Foreskin melanocyte (primary cell): ENCODE measurements at places on chromosomes 4 and X.
A peak's percentile ranks its signal among the peaks of the same experiment; 100 is the strongest.

GRCh38 chr4:26466578-26467270 lies 23.6 kb downstream of the CCKAR start:
- DNase-seq, result no peak

DNA sequence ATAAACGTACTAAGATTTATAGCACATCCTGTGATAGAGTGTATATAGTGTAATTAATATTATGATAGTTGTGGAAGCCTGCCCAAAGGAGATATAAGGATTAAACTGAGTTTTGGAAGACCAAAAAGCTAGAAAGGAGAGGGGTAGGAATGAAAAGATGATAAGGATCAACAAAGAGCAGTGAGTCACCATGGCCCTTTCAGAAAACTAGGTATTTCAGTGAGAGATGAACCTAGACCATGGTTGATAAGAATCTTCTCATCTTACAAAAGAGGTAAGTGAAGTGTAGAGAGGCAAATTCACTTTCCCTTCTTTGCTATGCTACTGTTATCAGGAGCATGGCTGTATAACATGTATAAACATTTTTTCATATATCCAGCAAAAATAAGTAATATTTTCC lies 133.8 kb upstream of the PLAC1 start:
- no peak for DNase-seq

- DNase-seq, result no peak
These were observed 34.1 kb downstream of the SORCS2 start for GRCh38 chr4:7226439-7226838.

- no peak for DNase-seq
These were observed 23.4 kb downstream of the L1CAM start for GRCh38 chrX:153862369-153863250.

DNA sequence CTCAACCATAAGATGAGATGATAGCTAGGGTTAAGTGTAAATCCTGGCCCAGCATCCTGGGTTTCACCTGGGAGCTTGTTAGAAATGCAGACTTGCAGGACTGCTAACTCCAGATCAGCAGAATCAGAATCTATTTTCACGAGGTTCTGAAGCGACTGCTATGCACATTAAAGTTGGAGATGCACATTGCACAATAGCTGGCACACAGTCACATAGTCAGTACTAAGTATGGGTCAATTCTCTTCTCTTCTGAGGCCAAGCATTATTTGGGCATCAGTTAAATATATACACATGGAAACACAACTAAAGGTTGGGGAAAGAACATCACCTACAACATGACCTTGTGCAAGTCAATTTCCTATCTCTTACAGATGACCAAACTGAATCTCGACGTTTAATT lies 155.1 kb upstream of the FGF13 start:
- no peak for DNase-seq

DNA sequence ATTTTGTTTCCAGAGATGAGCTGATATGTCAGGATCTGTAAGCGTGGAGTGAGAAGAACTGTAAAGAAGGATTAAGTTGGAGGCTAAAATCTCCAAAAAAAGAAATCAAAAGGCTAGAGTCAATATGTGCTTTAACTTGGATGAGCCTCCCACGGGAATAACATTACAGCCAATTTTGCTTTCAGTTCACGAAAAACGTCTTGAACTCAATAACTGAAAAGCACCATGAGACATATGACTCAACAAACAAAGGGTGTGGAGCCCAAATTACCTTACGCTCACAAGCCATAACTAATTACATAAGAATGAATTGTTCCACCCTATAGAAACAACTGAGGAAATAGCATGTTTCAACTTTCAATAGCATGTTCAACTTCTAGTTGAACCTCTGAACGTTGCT lies 22.3 kb downstream of the TMPRSS11D start:
- DNase-seq, result no peak

DNA sequence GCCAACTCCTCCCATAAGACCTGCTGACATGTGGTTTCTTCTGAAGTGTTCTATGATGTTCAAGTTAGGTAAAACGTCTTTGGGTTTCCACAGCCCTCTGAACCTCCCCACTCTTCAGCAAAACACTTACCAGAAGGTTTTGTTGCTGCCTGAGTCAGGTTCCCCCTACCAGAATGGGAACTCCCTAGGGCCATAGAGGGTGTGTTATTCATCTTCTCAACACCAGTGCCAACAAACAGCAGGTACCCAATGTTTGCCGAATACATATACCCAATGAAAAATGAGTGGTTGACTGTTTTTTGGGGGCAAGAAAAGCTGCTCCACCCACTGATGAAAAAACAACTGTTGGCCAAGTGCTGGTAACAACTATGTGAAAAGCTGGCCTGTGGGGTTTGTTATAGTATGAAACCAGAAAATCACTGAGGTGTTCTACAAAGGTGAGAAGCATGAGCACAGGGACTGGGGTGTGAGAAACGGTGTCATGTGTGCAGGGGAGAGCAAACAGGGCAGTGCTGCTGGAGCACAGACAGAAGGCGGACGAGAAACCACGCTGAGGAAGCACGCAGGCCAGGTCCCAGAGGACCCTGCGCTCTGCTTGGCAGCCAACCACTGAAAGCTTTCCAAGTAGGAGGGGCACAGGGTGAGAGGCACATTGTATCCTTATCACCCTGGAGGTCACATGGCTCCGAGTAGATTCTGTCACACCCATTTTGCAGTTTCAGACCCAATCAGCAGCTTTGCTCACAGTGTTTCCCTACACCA lies 28.8 kb downstream of the ATP8A1 start:
- DNase-seq, result no peak

GRCh38 chr4:2255501-2256155 lies 6.3 kb downstream of the MXD4 start:
- no peak for DNase-seq

DNA sequence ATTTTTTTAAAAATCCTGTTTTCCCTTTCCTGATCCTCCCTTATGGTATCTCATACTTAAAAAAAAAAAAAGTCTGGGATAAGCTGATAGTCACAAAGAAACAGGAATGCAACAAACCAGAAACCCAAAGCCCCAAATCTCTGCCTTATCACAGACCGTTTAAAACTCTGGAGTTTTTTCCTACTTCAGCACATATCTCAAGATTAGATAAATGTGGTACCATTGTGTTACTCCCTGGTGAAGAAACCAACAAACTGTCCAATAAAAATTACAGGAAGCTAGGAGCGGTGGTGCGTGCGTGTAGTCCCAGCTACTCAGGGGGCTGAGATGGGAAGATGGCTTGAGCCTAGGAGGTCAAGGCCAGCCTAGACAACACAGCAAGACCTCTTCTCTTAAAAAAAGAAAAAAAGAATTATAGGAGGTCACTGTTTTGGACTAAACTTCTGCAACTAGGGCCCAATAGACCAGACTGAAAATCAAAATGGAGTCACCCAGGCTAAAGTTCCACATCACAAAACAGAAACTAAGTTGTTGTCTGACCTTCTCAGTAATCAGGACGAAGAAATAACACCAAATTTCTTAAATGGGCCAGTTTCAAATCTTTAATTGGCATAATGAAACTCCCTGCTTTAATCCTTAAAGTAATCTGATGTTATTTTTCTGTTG lies 51.9 kb downstream of the RBM47 start:
- no peak for DNase-seq

DNA sequence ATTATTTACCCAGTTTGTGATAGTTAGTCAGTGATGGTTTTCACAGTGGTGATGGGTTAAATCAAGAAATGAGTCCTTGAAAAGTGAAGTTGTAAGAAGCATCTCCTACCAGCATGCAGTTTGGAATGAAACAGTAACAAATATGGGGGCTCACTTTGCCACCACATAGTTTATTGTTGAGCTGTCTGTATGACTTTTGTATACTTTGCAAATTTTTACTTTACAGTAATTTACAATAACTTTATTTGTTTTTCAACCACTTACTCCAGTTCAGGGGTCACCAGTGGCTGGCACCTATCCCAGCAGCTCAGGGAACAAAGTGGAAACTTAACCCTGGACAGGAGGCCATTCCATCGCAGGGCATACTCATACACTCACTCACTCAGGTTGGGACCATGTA lies 64.5 kb upstream of the ANKRD50 start:
- DNase-seq, result no peak

DNA sequence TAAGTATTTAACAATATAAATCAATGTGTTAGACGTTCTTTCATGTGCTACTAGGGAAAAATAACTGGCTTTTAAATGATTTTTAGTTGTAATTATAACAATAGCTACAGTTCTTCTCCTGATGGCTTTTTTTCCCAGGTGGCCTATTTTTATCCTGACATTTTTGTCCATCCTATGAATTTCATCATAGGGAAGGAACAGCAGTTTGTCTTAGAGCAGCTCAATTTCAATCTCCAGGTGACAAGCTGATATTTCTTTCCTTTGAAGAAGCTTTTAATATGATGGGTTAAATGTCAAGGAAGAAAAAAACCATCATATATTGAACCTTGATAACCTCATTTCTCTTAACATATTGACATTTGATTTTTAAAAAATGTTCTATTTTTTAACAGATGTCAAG lies 163.0 kb upstream of the AGA start:
- no peak for DNase-seq

DNA sequence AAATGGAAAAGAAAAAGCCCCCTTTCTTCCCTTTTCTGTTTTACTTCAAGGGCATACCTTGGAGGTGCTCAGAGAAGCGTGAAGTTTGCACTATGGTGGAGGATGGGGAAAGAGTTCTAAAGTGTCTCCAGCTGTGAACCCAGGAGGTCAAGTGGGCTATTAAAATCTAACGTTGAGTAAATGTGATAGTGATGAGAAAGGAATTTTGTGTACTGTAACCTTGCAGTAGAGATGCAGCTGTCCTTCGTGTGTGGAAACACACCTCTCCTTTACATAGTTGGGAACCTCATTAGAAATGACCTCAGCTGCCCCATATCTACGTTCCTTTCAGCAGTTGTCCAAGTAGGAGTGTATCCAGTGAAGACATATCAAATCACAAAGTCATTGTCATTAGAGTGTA lies 26.5 kb downstream of the ADH5 start:
- DNase-seq, result no peak

DNA sequence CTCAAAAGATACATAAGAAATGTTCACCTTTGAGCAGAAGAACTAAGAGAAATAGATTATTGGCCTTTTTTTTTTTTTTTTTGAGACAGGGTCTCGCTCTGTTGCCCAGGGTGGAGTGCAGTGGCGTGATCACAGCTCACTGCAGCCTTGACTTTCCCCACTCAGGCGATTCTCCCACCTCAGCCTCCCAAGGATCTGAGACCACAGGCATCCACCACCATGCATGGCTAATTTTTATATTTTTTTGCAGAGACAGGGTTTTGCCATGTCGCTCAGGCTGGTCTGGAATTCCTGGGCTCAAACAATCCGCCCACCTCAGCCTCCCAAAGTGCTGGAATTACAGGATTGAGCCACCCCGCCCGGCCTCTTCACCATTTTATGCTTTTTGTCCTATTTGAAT lies 2.9 kb upstream of the TLR6 start:
- no peak for DNase-seq

DNA sequence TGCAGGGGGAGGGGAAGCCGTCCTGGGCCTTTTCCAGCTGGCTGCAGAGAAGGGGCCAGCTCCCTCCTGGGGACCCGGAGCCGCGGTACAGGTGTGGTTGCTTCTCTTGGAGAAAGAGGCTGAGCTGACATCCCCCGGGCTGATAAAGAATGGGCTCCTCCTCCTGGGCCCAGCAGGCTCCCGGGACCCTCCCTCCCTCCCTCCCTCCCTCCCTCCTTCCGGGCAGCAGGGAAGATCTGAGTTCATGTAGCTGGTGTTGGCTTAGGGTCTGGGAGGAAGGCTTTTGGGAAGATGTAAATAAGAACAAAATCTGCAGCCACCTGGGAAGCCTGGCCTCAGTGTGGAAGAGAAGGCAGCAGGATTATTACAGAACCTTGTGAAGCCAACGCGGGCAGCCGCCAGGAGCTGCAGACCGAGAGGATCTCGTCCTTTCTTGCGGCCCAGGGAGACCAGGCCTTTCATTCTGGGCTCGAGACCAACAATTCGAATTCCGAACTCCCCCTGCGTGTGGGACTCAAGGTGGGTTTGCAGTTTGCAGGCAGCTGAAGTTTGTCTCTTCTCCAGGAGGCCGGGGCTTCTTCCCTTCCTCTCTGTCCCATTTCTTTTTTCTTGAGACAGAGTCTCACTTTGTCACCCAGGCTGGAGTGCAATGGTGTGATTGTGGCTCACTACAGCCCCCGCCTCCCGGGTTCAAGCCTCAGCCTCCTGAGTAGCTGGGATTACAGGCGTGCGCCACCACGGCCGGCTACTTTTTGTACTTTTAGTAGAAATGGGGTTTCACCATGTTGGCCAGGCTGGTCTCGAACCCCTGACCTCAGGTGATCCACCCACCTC lies at the start of gene PLCXD1:
Gene PLCXD1 (plus strand): TSS at position 216 of the 834 bp plus-strand sequence. CDS start 2,807 bp downstream, outside the sequence.
- DNase-seq, result peak; percentile 31

DNA sequence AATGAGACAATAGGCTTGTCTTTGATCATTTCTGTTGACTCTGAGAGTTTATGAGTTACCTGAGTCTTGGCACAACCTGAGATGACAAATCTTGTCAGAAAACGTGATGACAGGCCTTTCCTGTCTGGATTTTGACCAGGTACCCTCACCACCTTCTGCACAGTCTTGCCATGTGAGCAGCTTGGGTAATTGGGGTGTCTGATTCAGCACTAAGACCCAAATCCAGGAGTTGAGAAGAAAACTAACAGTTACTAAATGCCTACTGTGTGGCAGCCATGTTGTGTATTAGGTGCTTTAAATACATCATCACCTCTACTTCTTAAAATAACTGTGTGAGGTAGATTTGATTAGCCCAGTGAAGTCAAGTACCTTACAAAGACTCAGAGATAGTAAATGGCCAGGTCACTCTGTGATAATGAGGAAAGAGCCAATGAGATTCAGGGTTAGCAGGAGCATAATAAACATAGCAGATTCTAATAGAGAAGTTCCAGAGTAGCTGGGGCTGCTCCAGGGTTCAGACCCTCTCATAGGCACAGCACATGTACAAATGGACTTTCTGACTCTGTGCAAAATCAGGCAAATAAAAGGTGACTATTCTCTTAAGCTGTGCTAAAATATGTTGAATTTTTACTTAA lies 2.8 kb downstream of the EREG start:
- no peak for DNase-seq

- no peak for DNase-seq
These were observed 4.7 kb upstream of the CD40LG start for GRCh38 chrX:136643243-136643642.

DNA sequence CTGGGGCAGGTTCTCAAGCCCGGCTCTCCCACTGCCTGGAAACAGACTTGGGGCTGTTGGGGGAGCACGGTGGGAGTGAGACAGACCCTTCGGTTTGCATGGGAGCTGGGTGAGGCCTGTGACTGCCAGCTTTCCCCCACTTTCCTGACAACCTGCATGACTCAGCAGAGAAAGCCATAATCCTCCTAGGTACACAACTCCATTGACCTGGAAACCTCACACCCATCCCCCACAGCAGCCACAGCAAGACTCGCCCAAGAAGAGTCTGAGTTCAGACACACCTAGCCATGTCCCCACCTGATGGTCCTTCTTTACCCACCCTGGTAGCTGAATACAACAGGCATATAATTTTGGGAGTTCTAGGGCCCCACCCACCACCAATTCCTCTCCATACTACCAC lies 57.6 kb upstream of the UBQLN2 start:
- DNase-seq, result no peak

- no peak for DNase-seq
These were observed 111.4 kb downstream of the CPZ start for GRCh38 chr4:8703857-8704495.
